ENCODE measurements at places on chromosomes 4 and X.

DNA sequence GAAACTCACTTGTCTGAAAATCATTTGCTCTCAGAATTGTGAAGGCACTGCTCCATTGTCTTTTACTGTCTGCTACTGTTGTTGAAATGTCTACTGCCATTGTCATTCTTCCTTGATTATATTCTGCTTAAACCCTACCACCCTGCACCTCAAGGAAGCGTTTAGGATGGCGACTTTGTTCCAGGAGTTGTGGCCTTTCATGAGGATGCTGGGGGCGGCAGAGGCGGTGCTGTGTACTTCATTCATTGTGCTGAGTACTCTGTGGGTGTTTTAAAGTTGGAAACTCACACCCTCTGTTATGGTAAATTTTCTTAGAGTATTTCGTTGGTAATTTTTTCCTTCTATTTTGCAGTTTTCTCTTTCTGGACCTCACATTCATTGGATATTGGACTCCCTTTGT is 258.9 kb downstream of the TENM3 start:
- DNase-seq: no peak

DNA sequence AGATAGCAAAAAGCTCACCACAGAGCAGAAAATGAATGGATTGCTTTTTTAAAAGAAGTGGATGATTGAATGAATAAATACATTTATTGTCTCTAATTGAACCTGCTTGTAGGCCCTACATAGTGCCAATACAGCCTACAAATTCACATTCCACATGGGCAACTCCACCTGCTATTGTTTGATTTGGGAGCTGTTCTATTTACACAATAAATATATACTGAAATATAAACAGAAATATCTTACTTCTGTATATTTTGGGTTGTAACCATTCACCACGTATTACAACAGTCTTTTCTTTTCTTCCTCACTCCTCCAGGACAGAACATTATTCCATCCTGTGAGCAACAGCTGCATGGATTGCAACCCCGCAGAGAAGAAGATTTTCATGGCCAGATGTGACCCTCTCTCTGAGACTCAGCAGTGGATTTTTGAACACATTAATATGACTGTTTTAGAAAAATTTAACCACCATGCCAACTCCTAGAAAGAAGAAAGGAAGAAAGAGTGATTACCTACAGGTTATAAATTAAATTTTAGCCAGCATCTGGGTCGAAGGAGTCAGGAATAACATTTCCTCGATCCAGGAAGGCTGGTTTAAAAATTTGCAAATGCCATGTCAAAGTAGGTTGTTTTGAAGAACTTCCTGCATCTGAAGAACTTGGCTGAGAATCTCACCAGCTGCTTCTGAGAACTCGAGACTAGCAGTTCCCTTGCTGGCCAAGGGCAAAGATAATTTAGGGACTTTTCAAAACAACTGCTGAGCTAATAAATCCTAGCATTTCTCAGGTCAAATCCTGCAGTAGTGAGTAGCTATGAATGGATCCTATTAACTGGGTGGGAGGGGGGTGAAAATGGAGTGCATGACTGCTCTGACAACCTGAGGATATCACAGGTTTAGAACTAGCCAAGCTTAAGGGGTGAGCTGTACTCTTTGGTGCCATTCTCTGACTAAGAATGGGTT is 128.7 kb upstream of the GALNT7 start:
- DNase-seq: peak; percentile 4

DNA sequence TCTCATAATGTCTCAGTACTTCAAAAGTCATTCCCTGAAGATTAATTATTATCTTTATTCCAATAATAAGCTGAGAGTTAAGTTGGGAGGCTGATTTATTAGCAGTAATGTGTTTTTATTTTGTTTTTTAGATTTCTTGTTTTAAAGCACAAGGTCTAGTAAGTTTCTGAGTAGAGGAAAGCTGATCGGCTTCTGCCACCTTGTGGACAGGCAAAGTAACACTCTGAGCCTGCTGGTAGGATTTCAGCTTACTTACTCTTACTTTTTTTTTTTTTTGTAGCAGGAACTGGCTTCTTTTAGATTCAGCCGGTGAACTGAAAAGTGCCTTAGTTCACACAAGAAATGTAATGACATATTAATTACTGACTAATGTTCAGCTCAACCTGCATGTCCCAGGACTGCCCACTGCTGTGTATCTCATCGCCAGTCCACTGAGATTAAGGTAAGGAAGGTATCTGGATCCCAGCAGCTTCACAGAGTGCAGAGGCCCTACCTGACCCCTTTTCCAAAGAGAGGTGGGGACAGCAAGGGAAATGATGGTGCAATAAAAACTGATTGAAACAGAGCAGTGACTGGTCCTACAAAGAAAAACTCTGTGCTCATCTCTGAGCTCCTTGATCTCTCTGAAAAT is 126.5 kb downstream of the ADGRA3 start:
- DNase-seq: peak; percentile 85

- no peak for DNase-seq
These were observed 6.2 kb upstream of the CXCL9 start for GRCh38 chr4:76013540-76013939.
